ENCODE measurements at places on chromosomes 3 and 15.

DNA sequence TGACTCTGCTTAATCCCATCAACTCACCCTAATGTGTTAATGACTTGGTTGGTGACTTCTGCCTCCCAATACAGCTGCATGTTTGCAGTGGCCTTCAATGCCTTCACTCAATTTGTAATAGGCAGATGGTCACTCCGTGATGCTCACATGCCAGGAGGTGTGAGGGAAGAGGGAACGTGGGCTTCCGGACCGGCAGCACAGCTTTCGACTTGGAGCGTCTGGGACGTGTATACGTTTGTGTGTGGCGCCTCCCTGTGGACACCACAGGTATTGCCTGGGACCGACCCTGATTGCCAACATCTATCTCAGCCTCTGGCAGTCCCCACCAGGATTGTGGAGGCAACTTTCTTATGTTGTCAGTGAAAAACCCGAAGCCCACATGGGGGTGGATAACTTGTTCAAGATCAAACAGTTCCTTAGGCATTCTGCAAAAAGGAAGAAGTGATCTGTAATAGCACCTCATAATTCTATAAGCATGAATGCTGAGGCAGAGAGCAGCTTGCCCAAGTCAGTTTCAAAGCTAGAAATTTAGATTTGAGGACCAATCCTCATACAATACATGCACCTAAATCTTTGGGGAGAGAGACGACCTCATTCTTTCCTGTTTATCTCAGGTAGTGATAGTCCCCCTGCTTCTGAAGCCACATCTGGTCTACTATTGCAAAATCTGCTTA, 16.9 kb downstream of the MRPL46 start:
- DNase-seq = peak; percentile 73

- no peak for DNase-seq
Observed at GRCh38 chr3:16533928-16534574, 20.6 kb upstream of the RFTN1 start.

DNA sequence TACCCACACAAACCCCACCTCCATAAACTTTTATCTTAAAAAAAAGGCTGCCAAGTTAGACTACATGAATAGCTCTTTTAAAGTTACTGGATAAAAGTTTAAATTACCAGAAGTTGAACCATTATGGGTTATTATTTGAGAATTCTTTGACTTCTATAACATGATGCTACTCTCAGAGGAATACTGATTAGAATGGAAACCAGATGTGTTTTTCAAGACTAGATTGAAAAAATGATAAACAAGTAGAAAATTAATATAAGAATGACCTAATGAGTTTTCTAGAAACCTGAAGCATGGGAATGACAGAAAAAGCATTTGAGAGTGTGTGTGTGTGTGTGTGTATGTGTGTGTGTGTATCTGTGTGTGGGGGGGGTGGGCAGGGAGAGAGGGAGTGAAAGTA, 12.4 kb upstream of the FGF7 start:
- no peak for DNase-seq

DNA sequence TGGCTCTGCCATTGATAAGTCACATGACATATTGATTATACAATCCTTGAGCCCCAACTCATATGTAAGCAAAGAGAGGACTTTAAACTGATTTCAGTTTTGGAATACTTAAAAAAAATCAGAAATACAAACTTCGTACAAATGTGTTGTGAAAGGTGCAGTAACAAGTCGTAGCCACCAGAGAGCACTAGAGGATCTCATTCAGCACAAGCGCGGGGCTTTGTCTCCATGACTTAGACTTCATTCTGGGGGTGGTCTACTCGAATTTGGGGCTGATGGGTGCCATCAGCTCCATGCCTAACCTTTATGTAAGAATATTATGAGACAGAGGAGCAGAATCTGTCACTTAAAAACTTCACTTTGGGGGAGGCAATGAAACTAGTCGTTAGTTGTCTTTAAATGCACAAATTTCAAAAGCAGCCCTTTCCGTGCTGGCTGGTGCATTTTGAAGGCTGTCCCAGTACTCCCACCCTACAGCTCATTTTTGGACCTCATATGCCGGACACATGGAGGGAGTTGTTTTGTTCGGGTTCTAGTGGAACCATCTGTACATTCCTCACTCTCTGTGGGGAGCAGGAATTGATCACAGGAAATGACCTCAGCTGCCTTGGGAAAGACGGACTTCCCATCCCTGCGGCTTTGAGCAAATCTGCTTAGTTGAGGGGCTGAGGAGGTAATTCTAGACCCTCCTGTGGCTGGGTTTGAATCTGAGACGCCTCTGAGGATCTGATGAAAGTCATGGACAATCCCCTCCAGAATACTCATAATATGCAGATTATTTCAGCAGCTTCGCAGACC, 27.5 kb upstream of the MASP1 start:
- DNase-seq = no peak

- peak; percentile 91 for DNase-seq
Observed at GRCh38 chr3:187748050-187748481, 2.8 kb upstream of the BCL6 start.

- DNase-seq = no peak
Observed at GRCh38 chr3:195595785-195596531, 12.2 kb upstream of the APOD start.

DNA sequence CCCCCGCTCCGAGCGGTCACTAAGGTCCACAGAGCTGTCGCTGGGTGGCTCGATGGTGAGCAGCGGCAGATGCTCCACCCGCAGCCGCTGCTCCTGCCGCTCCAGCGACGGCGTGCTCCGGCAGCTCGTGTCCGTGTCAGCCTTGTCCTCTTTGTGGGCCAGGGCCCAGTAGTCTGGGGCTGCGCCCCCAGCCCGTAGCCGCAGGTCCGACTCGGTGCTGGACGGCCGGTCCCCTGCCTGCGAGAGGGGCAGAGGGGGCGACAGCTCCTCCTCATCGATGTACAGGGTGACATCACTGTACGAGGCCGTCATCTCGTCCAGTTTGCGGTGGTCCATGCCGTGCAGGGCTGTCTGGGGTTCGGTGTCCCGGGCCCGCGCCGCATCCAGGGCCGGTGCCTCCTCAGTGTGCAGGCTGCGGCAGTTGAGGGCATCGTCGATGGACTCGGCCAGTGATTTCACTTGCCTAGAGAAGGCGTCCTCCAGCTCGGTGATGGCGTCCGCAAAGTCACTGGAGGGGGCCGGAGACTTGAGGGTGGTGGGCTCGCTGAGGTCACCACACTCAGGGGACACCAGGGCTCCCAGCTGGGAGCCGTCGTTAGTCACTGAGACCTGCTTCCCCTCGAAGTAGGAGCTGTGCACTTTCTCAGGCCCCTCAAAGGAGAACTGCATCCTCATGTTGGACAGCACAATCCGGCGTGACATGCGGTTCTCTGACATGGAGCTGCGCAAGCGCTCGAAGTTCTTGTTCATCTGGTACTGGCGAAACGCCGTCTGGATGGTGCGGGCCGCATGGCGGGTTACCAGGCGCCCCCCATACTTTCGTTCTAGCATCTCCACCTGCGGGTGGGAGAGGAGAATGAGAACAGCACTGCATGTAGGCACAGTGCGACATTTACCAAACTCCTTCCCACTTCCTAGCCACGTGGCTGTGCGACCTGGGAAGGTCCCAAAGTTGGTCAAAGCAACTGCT, 94.8 kb upstream of the RPL32 start:
- DNase-seq = no peak

GRCh38 chr3:116331380-116331779, 113.9 kb downstream of the LSAMP start:
- no peak for DNase-seq

DNA sequence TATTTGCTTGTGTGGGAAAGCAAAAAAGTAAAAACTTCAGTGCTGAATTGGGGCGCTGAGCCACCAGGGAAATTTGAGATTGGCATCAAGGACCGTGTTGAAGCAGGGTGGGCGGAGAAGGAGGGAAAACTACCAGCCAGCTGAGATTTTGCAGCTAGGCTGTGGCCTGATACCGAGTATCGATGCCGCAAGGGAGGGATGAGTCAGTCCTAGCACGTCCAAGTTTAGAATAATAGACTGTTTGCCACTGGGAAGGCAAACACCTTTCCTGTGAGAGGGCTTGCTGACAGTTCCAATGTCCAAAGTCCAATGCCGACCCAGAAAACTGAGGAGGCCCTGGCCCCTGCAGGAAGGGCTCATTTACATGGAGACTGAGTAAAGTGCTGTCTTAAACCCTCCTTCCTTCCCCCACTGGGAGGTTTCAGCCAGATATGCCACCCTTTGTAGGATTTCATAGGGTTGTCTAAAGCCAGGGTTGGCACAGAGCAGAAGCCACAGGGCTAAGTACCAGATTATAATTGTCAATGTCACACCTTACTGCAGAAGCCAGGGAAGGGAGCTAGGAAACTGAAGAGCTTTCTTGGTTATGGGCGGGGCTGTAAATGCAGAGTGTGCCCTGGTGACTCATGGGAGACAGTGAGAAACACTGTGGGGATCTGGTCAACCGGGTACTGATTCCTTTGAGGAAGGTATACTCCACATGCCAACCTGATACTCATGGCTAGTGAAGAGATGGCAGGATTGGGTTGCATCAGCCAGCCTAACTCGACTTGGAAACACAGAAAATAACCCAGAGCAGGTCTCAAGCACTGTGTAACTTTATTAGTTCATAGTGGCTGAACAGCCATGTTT, 28.4 kb upstream of the PIK3CB start:
- DNase-seq = no peak

- DNase-seq = no peak
Observed at GRCh38 chr15:81222007-81222406, 25.3 kb downstream of the IL16 start.

DNA sequence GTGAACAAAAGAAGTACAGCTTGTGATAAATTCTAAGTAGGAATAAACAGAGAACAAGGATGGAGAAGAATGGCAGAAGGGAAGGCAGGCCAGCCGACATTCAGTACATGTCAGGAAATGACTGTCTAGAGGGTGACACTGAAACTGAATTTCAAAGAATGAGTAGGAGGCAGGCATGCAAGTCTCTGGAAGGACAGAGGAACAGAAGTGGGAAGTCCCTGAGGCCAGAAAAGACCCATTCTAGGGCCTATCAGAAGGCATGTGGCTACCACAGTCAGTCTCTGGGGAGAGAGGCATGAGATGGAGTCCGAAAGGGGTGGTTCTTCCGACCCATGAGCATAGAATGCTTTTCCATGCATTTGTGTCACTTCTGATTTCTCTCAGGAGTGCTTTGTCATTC, 243.5 kb upstream of the UBE2E2 start:
- no peak for DNase-seq

GRCh38 chr3:16906682-16907081, 21.9 kb downstream of the PLCL2 start:
- DNase-seq = no peak

- no peak for DNase-seq
Observed at GRCh38 chr3:143668924-143669790, 179.1 kb downstream of the SLC9A9 start.

- DNase-seq = no peak
Observed at GRCh38 chr15:34360298-34360697, 6.7 kb downstream of the LPCAT4 start.

DNA sequence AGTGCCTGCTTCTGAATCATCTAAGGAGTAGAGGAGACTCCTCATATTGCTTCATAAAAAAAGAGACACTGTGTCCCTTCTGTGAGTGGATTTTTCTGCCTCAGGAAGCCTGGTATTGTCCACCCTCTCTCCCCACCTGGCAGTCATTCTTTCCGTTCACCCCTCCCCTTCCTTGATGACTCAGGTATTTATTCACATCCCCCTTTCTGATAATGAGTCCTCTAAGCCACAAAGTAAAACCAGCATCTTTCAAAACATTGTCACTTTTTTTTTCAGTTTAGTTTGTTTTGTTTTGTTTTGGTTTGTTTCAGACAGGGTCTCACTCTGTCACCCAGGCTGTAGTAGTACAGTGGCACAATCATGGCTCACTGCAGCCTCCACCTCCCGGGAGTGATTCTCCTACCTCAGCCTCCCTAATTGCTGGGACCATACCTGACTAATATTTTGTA, 65.2 kb upstream of the UBE2E1 start:
- DNase-seq = peak; percentile 10

- no peak for DNase-seq
Observed at GRCh38 chr3:179565496-179565895, 2.8 kb downstream of the ACTL6A start.

- no peak for DNase-seq
Observed at GRCh38 chr3:64612082-64612860, 75.5 kb downstream of the ADAMTS9 start.

Data from stimulated activated CD4-positive, alpha-beta T cell treated with anti-CD3 and anti-CD28 coated beads, Interleukin-15, amount 100 ng/mL, for 48 hours (primary cell).